ENCODE measurements at places on chromosomes 5 and 9.

DNA sequence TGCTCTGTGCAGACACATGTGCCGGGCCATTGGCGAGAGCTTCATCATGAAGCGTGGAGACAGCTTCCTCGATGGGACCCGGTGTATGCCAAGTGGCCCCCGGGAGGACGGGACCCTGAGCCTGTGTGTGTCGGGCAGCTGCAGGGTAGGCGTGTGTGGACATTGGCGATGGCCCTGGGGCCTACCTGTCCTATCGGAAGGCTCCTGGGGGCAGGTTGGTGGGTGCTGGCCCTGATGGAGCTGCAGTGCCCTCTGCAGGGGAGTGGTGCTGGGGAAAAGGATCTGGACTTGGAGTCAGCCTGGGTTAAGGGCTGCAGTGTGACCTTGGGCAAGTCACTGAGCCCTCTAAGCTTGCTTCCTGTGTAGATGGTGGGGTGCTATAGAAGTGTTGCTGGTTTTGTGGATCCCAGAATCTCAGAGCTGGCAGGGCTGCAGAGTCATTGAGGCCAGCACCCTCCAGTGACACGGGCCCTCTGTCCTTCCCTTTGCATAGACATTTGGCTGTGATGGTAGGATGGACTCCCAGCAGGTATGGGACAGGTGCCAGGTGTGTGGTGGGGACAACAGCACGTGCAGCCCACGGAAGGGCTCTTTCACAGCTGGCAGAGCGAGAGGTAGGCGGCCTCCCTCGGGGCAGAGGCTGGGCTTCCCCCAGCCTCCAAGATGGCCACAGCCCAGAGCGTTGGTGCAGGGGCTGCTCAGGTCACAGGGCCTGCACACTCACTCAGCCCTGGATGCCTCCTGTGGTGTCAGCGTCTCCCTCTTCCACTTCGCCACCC, 15.8 kb downstream of the ADAMTS13 start:
- DNase-seq, result no peak

DNA sequence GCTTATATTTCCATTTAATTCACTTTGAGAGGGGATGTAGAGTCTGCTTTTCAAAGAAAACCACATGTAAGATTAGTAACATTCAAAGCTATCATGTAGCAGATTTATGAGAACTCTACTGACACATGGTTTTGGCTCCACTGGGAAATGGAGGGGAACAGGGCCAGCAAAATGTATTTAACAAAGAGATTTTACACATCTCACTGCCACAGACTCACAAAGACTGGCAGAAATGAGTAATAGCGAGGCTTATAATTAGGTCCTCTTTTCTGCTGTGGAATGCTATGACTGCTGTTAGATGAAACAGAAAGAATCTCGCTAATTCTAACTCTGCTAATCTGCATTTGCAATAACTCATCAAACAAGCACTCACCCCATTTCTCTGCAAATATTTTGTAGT, 4.5 kb downstream of the DAP start:
- no peak for DNase-seq

DNA sequence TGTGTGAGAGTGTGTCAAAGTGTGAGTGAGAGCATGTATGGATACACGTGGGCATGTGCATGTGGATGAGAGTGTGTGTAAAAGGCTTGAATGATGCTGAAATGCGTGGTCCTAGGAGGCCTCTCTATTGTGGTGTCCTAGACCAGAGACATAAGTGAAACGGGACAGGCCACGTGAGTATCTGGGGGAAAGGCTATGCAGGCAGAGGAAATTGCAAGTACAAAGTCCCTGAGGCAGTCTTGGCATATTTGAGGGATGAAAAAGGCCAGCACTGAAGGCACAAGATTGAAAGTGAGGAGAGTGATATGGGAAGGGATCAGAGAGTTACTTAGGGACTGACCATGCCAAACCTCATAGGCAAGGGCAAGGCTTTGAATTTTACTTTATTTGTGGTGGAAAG, 67.2 kb upstream of the CCDC152 start:
- no peak for DNase-seq

GRCh38 chr9:100098046-100098886, 534 bp downstream of the ERP44 start:
- DNase-seq, result peak; percentile 91

- no peak for DNase-seq
Measured at GRCh38 chr5:6707852-6708251, 5.4 kb upstream of the TENT4A start.

GRCh38 chr9:130447193-130447816, 2.5 kb downstream of the ASS1 start:
- DNase-seq, result no peak

DNA sequence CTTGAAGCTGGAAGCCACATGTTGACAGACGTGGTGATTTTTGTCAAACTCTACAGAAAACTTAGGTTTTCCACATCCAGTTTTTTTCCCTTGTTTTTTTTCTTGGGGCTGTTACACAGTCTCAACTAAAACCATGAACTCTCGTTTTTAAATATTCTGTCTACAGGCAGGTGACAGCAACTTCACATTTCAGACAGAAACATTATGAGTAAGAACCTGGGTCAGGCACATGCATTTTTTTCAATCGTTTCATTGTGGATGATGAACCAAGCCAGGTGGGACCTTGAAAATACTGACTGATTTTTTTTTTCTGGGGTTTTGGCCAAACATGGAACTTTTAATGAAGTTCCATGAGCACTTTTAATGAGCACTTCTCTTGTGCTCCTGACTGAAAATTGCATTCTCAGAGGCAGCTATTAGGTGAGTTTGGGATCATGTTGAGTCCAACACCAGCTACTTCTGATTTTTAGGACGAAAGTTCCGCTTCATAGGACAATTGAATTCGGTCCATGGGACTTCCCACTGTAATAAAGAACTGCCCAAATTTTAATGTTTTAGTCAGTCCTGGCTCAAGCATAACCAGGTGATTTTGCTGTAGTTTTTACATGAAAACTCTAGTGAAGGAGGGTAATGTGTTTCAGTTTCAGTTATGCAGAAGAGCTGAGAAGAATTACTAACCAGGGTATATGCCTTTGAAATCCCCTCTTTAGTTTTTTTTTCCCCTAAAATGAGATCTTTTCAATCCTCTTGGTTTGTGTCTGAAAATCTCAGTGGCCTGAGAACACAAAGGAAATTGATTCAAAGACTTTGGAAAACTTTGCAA, 93.2 kb upstream of the ADAMTS16 start:
- no peak for DNase-seq

GRCh38 chr5:124056991-124057723, 545.2 kb downstream of the CSNK1G3 start:
- DNase-seq, result no peak

- no peak for DNase-seq
Measured at GRCh38 chr9:13367784-13368183, 88.3 kb upstream of the MPDZ start.

DNA sequence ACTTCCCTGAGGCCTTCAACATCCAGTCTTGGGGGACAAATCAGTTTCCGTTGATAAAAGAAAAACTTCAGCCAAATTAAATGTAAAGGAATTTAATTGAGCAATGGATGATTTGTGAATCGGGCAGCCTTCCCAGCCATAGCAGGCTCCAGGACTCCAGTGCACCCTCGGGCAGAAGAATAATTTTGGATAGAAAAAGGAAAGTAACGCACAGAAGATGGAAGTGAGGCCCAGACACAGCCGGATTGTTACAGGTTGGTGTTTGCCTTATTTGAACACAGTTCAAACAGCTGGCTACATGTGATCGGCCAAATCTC, 19.1 kb downstream of the MRPL36 start:
- no peak for DNase-seq

- no peak for DNase-seq
Measured at GRCh38 chr9:110710420-110710819, 41.8 kb downstream of the MUSK start.

DNA sequence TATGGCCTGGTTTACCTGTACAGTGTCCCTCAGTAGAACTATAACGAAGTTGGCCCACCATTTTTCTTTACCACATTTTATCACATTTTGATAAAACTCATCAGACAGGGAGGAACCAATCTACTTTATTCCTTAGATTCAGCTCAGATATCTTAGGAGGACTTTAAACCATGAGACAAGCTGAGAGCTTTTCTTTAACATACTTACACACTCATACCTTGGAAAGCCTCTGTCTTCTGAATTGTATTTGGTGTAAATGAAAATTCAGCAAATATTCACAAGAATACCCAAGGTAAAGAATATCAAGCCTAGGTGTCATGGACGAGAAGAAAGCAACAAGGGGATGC, 313.2 kb downstream of the ENC1 start:
- no peak for DNase-seq

DNA sequence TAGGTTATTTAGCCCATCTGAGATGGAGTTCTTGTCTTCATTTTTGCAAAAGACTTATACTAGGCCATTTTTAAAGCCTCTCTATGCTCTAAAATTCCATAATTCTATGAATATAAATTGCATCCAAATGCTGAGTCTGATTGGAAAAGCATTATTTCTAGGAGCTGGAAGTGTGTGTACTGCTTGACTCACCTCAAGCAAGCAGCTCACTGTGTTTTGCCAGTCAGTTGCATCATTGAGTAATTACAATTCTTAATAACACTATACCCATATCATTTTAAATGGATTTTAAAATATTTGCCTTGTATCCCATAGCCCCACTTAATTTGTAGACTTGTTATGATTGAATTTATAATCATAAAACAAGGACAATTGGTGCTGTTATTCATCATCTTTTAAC, 161.0 kb downstream of the PAM start:
- peak; percentile 40 for DNase-seq

DNA sequence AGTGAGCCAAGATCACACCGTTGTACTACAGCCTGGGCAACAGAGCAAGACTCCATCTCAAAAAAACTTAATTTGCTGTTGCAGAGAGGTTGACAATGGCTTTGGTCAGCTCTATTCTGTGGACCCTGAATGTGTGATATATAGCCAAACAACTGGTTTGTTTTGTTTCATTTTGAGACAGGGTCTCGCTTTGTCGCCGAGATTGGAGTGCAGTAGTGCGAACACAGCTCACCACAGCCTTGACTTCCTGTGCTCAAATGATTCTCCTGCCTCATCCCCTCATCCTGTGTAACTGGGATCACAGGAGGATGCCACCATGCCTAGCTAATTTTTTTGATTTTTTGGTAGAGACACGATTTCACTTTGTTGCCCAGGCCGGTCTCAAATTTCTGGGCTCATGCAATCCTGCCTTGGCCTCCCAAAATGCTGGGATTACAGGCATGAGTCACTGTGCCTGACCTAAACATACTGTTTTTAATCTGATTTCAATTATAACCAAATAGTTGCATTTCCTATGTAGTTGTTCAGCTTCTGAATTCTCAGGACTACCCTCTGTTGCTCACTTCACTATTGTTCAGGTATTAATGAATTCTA, 9.8 kb downstream of the RNF183 start:
- DNase-seq, result no peak

GRCh38 chr5:179759581-179760551, 27.2 kb downstream of the MAML1 start:
- no peak for DNase-seq

DNA sequence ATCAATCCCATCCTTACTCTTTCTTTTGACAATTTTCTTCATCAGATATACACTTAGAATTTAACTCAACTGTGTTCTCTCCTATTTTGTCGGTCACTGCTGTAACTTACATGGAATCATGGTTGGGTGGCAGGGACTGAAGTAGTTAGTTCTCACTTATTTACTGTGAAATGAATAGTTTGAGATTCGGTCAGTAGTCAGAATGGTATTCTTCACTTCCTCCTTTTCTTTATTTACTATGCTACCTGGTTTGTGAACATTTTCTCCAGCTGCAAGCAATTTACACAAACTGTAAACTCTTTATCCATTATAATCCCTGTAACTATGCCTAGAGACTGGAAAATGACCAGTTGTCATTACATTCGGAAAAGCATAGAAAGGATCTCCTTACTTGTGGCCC, 41.5 kb upstream of the GDNF start:
- no peak for DNase-seq

DNA sequence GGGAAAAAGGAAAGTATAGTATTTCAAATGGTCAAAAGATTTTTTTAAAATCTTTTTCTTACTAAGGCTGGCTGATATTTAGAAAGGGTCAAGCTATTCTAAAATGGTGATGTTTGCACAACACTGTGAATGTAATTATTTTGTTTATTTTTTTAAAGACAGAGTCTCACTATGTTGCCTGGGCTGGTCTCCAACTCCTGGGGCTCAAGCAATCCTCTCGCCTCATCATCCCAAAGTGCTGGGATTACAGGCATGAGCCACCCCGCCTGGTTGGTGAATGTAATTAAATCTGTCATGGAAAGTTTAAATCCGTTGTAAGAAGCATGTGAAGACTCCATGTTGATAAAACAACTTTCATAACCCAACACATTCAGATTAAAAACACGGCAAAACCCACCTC, 2.6 kb downstream of the UBTD2 start:
- peak; percentile 28 for DNase-seq

- DNase-seq, result no peak
Measured at GRCh38 chr5:20077186-20077585, 89.2 kb upstream of the CDH18 start.

- no peak for DNase-seq
Measured at GRCh38 chr5:123262216-123262823, 160.9 kb downstream of the CEP120 start.

GRCh38 chr9:84331119-84331809, 9.3 kb downstream of the SLC28A3 start:
- DNase-seq, result no peak

GRCh38 chr5:56725711-56726411, 89.5 kb upstream of the MAP3K1 start:
- no peak for DNase-seq

GRCh38 chr5:138716456-138716924, 36.7 kb upstream of the CTNNA1 start:
- peak; percentile 15 for DNase-seq

DNA sequence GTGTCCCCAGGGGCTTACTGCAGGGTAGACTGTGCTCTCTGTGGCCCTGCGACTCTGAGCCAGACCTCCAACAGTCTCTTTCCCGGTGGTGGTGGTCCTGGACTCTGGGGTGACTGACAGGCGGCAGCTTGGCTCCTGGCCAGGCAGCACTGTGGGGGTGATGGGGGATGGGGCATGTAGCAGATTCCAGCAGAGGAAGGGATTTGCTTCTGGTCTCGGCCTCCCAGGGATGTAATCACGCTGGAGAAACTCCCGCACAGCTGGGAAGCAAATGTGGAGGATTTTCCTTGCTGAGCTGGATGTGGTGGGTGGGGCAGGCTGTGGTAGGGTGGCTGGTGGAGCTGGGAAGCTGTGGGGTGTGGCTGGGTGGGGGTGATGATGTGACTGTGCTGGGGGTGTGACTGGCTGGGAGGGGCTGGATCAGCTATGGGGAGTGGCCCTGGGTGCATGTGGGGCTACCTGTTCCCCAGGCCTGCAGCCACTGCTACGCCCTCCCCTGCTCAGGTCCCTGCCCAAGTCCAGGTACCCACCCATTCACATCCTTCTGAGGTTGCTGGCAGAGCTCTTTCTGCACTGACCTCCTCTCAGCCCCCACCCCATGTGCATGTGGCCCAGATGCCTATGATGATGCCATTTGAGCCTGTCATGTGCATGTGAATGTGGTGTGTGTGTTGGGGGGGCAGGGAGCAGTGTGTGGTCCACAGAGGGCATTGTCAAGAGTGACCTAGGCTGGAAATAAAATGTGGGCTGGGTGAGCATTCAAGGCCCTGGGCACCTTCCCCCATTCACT, 3.8 kb downstream of the NDST1 start:
- DNase-seq, result no peak
